ENCODE measurements at places on chromosomes 7 and 10.

DNA sequence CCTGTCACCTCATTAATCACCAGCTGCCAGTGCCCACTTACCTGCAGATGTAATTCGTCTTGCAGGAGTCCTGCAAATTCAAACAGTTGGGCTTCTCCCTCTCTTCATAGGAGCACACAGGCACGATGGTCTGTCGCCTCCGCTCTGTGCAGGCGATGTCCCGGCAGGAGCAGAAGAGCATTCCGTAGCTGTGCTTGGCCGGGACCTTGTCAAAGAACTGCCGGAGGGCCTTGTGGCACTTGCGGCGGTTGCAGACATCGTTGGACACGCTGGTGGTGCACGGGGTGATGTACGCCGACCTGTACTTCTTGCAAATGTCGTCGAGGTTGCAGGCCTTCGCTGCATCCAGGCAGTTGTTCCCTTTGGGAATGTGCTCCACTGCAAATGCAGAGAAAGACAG, 147.8 kb downstream of the GFRA1 start:
- no peak for DNase-seq

DNA sequence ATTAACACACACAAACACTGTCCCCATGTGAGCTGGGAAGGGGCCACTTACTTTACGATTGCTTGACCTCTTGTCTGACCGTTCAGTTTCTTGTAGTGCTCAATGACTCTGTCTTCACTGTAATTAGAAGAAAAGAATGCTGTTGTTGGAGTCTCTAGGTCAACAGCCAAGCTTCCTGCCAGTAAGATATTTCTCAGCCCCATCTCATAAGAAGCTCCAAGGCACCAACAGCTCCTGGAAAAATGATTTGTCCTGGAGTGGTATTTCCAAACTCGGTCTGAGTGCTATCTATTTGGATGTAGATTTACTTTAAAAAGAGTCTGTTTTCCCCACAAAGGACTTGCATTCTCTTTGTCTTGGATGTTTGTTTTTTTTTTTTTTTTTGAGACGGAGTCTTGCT, 153.7 kb downstream of the PRPF18 start:
- DNase-seq: no peak

DNA sequence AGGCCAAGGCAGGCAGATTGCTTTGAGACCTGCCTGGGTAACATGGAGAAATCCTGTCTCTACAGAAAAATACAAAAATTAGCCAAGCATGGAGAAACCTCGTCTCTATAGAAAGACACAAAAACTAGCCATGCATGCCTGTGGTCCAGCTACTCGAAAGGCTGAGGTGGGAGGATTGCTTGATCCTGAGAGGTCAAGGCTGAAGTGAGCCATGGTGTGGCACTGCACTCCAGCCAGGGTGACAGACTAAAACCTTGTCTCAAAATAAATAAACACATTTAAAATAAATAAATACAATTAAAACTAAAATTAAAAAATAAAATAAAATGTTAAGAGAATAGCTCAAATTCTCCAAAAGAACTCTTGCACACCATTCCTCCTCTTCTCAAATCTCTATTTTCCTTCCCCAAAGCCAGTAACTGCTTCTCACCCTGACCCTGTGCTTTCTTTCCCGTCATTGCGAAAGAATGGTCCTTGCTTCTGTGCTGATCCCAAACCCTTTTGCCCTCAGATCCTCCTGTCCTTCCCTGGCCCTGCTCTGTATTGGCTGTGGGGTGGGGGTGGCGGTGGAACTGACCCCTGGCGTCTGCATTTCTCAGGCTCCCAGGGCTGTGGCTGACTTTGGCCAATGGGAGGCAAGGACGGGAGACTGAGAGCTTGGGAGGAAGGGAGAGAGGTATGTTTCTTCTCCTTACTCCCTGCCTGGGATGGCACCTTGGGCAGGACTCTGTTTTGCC, 12.4 kb downstream of the SRGN start:
- DNase-seq: no peak

DNA sequence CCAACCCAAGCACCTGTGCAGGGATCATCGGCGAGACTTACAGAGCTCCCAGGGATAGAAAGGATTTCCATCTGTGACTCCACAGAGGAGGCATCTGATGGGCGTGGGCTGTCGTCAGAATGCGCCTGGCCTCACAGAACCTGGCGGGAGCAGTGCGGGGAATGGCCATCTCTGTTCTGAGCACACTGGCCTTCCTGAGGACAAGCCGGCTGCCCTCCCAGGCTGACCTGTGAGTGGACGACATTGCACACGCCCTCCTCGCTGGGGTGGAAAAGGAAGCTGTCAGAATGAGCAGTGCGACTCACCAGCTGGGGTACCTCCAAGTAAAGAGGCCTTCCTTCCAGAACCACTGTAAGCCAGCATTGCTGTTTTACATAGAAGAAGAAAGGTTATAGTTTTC, 234.6 kb upstream of the PITRM1 start:
- no peak for DNase-seq

GRCh38 chr7:41996381-41997035, 240.5 kb downstream of the GLI3 start:
- no peak for DNase-seq

- no peak for DNase-seq
Measured at GRCh38 chr7:158676171-158676840, 28.3 kb downstream of the NCAPG2 start.

DNA sequence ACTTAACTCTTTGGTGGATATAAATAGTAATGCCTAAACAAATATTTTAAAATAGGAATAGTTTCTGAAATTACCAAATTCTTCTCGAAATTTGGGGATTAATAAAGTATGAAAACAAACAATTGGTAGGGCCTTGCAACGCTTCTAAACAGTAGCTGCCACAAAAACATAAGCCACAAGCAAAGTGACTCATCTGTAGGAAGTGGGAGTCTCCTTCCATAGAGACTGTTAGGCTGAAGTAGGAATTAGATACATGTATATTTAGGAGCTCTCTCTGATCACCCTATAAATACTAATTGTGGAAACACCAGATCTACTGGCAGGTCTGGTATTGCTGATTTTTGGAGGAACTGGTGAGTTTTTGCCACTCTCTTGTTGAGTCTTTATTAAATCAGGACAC, 5.7 kb upstream of the LMOD2 start:
- DNase-seq: no peak

DNA sequence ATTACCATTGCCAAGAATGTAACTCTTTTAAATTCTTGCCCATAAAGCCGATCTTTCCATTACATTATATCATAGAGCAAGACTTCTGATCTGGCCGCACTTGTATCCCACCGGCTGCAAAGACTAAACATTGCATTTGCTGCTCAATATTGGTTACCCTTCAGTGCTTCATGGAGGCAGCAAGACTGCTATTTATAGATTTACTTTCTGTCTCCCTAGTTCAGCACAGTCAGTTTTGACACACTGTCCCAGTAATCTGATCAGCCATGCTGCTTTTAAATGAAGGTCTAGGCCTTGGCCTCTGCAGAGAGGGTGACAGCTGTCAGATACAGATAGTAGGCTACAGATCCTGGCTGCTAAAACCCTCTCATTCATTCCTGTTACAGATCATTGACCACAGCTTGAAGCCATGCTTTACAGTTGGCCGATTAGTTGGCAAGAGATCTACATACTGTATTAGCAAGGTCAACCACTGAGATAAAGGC, 562.6 kb upstream of the GALNT17 start:
- no peak for DNase-seq

DNA sequence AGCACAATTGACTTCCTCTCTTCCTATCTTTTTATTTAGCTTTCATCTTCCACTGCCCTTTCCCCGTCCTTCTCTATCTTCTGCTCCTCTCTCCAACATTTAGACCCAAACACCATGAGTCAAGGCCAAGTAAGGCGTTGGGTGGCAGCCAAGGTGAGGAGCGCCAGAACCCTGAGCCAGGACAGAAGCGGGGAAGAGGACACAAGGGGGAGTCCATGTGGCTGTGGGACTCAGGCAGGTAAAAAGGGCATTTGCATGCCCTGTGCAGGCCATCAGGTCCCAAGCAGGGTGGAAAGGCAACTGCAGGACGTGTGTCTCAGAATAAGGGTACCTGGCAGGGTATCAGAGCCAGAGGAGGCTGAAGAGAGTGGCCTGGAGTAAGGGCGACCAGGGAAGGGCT, 192.4 kb upstream of the PFKP start:
- DNase-seq: no peak

DNA sequence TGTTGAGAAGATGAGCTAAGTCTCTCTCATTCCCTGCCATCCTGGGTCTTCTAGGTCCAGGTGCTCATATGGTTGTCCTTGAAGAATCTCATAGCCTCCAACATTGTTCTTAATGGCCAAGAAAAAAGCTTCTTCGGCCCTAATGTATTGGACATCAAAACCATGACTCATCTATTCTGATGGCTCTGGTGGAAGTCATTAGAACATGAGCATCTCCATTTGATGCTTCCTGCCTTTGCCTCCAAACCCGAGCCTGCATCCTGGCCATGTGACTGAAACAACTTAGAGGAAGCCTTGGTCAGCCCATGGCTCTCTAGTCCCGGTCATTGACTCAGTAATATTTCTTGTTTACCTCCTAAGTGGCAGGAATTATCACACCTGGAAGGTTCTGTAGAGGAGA, 264.1 kb upstream of the FZD8 start:
- no peak for DNase-seq

- no peak for DNase-seq
Measured at GRCh38 chr7:86790383-86790782, 146.7 kb downstream of the GRM3 start.

- no peak for DNase-seq
Measured at GRCh38 chr10:95820363-95820762, 64.4 kb downstream of the ENTPD1 start.

DNA sequence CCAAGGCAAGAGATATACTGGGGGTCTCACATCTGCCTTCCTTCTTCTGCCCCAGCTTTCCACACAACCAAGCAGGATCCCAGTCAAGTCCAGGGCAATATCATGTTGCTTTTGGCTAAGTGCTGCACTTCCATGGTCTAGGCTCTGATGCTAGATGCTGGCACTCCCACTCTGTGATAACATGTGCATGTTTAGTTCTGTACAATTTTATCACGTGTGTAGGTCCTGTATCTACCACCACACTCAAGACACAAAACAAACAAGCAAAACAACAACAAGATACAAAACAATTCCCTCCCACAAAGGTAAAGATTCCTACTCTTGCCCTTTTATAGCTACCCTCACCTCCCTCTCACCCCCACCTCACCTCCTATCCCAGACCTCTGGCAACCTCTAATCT, 105.6 kb upstream of the HABP2 start:
- DNase-seq: no peak

Data from activated effector memory CD4-positive, alpha-beta T cell treated with Interleukin-2 at 50 U/mL for 16 hours (primary cell).